ENCODE measurements at places on chromosomes 2 and 18.

- no peak for DNase-seq
Measured at GRCh38 chr2:9330612-9331270, 92.6 kb downstream of the ITGB1BP1 start.

GRCh38 chr2:118510807-118511206 is 336.6 kb downstream of the EN1 start:
- DNase-seq, result no peak

DNA sequence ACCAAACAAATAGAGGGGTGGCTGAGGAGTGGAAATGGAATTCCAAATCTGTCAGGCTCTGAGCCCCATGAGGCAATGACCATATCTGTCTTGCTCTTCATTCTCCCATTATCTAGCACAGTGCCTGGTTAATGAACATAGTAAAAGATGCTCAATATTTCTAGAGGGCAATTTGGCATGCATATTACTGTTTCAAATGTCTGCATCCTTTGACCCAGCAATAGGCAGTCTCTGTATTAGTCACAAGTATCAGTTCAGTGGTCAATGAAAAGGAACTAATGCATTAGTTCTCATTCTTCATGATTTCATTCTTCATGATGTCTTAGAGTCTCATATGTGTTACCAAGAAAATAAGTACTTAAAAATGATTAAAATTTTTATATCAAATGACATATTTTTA is 28.4 kb upstream of the MALL start:
- DNase-seq, result no peak

- peak; percentile 76 for DNase-seq
Measured at GRCh38 chr18:51110073-51110797, 80.2 kb downstream of the SMAD4 start.

GRCh38 chr18:68937029-68937599 is 139.2 kb downstream of the CCDC102B start:
- no peak for DNase-seq

Data from K562 (cell line).